BE2C (cell line): ENCODE measurements at places on chromosomes 4 and X.

GRCh38 chr4:125891597-125892258, 577.0 kb downstream of the FAT4 start:
- no peak for DNase-seq

DNA sequence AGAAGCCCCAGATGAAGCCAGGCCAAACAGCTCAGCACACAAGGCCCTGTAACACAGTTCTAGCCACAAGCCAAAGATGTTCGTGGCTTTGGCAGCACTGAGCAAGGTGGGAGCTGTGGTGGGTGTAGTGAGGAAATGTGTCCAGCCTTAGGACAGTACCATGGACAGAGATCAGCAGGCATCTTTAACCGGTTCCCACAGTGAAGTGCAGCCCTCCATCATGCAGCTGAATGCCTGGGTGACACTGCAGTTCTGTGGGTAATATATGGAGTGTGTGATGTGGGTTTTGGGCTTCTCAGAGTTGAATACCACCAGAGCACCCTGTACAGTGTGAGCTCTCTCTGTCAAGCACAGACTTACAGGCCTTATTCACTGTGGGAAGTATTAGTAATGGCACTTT, 6.0 kb upstream of the NEXMIF start:
- DNase-seq, result no peak

GRCh38 chrX:150508451-150509367, 59.7 kb upstream of the MTM1 start:
- no peak for DNase-seq

DNA sequence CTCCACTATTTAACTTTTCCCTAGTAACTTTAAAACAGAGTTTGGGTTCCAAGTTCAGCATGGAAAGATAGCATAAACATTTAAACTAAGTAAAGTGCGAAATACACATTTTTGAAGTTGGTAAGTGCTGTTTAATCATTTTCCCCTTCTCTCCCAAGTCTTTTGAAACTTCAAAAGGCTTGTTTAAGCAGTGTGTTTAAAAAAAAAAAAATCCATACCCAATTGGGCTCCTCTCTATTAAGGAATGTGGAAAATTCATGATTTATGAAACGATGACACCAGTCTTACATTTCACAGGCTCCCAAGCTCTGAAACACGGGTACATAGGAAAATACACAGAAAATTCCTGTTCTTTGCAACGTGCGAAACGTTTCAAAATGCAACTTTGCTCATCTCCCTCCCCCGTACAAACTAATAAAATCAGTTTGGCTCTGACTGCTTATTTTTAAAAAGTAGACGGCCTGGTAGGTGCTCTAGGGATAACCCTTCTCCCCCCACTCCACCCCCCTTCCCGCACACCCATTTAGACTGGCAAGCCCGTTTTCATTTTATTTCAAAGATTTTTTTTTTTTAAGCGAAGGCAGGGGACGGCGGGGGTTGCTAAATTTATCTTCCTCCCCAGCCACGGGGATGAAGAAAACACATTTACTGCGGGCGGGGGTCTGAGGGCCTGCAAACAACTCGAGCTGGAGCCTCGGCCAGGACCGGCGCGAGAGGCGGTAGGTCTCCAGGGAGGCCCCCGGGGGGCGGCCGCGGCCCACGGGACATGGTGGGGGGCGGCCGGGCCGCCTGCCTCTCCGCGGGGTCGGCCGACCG, 786 bp upstream of the ZFX start:
- no peak for DNase-seq
